AG04449 (cell line): ENCODE measurements at places on chromosomes 7 and 10.

DNA sequence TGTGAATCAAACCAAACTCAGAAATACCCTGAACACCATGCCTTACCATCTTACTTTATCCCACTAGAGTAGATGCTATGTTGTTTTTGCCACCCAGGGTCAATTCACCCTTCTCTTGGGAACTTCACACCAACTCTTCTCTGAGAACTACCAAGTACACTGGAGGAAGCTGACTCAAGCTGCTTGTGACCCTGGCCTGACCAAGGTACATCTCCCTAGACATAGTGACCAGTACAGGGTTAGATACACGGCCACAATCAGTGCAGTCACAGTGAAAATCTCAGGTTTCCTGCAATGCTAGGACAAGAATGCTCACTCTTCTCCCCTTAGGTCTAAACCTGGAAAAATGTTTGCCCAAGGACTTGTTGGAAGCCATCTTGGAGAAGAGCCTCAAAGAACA is 31.8 kb downstream of the EZH2 start:
- no peak for DNase-seq

- no peak for DNase-seq
Observed at GRCh38 chr10:131750973-131751826, 149.6 kb upstream of the PPP2R2D start.

GRCh38 chr7:41375582-41375981 is 327.3 kb downstream of the INHBA start:
- no peak for DNase-seq

DNA sequence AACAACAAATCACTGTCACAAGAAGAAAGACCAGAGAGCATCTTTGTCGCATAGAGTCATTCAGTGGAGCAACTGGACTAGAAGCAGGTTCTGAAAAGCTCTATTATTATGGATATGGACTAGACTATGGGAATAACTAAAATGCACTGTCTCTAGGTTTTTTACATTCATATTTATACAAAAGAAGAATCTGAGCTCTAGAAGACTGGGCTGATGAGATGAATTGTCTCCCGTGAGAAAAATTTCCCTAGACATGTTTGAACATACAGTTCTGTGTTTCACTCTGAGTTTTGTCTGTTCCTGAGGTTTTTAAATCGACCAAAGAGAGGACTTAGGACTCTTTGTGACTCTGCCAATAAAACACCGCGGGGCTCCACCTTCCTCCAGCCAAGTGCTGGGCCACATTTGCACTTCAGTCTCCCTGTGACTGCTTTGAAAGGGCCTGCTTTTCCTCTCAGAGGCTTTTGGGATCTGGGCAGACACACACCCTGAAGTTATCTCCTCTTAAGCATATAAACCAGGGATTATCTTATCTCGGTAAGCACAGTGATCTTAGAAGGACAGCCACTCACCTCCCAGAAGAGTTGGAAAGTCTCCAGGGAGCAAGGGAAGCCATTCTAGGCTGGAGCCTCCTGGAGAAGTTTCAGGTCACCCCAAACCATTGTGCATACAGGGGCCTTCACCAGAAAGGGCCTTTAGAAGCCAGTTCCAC is 101.0 kb upstream of the JCAD start:
- DNase-seq, result no peak

DNA sequence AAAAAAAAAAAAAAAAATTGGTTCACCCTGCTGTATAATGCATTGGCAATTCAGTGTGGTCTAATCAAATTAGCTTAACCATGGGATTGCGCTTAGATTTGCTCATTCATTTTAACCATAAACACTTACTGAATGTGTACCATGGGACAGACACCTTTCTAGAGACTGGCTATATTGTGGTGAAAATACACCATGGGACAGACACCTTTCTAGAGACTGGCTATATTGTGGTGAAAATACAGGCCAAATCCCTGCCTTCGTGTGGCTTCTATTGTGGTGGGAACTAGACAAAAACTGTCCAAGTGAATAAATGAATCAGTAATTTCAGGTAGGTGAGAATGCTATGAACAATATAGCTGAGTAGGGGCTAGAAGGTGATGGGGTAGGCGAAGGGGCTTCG is 10.2 kb upstream of the REPIN1 start:
- no peak for DNase-seq

GRCh38 chr7:32631021-32631420 is 135.7 kb downstream of the AVL9 start:
- DNase-seq, result no peak

- no peak for DNase-seq
Observed at GRCh38 chr10:58266003-58266825, 1.5 kb downstream of the IPMK start.

GRCh38 chr7:112752576-112752975 is 37.6 kb downstream of the TMEM168 start:
- no peak for DNase-seq

DNA sequence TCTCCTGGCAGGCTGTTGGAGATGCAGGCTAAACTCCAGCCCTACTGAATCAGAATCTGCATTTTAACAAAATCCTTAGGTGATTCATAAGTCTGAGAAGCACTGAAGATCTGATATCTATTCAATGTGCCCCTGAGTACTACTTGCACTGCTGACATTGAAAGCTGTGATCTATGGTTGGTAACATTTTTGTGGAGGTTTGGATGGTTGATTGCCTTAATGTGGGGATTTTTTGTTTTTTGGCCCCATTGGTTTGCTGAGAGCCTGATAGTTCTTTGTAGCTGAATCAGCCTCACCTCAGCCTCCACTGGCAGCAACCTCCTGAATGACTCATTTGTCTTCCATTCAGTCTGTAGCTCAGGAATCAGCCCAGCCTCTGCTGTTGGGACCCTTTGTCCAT is 14.7 kb upstream of the LRRN3 start:
- DNase-seq, result no peak

DNA sequence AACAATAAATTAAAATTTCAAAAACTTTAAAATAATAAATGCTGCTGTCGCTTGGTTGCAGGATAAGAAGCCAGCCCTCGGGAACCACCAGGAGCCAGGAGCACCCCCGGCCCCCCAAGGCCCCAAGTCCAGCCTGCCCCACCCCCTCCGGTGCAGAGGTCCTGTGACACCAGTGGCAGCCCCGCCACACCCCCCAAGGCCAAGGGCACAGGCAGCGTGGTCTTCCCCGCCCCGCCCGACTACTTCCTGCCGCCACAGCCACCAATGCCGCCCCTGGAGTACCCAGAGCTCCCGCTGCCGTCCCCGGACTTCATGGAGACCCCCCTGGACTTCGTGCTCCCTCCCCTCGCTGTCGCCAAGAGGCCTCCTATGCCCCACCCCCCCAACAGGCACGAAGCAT is 44.5 kb upstream of the PDSS1 start:
- no peak for DNase-seq

DNA sequence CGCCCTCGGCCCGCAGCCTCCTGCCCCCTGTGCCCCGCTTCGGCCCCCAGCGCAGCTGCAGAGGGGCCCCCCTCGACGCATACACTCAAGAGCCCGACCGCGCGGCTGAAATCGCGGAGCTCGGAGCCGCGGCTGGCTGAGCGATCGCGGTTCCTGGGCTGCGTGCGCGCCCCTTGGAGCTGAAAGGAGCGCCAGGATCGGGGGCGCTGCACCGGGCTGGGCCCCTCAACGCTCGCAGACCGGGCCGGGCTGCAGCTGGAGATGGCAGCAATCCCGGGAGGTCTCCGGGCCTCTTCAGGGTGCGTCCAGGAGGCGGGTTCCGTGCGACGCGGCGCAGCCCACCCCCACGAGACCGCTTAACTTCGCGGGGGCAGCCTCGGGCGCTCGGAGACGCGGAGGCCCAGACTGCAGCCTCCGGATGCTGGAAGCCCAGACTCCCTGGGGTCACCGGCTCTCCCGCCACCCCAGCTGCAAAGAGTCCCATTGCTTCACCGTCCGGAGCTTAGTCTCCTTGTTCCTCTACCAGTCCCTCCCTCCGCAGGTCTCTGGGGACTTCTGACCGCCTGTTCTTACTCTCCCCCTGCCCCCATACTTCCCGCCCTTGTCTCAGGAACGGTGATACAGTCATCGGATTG is 73.0 kb upstream of the LRRC4 start:
- DNase-seq, result no peak

GRCh38 chr7:16592395-16592794 is 53.2 kb downstream of the ANKMY2 start:
- no peak for DNase-seq

- no peak for DNase-seq
Observed at GRCh38 chr10:21677551-21677950, 143.5 kb downstream of the MLLT10 start.

DNA sequence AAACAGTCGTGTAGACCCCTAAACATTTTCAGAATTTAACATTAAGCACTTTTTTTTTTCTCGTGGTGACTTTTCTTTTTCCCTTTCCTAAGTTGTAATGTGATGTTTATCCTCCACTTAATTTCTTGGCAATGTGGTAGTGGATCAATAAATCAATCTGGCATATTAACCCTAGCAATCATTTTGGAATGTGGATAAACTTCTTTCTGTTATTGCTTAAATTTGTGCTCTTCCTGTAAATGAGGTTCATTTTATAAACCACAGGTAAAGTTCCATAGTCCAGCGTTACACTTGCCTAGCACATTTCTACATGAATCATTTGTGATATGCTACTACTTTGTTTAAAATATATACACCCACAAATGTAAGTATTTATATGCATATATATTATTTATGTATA is 247.4 kb upstream of the ETV1 start:
- DNase-seq, result no peak

DNA sequence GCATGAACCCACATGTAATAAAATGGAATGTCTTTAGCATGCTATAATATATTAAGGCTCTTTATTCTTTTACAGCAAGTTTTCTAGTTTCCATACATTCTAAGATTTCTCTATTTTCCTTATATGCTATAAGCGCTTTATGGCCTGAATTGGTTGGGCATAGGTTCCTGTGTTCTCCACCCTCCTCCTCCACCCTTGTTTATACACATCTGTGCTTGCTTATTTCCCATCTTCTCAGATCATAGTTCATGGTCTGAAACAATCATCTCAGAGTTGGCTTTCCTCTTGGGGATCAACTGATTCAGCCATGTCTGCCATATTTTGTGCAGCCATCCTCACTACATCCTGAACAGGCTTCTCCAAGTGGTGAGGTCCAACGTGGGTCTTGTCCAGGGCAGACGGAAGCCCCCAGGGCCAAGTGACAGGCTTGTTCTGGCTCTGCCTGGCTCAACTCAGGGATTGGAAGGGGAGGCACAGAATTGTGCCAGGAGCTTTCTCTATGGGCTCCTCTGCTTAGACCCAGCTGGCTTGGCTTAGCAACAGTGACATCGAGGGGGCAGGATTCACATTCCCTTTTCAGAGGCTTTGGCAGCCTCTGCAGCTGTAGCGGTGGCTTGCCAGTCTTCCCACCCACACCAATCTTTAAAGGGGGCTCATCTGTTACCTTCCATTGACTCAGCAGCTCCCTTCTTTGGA is 327.3 kb downstream of the PTEN start:
- no peak for DNase-seq

DNA sequence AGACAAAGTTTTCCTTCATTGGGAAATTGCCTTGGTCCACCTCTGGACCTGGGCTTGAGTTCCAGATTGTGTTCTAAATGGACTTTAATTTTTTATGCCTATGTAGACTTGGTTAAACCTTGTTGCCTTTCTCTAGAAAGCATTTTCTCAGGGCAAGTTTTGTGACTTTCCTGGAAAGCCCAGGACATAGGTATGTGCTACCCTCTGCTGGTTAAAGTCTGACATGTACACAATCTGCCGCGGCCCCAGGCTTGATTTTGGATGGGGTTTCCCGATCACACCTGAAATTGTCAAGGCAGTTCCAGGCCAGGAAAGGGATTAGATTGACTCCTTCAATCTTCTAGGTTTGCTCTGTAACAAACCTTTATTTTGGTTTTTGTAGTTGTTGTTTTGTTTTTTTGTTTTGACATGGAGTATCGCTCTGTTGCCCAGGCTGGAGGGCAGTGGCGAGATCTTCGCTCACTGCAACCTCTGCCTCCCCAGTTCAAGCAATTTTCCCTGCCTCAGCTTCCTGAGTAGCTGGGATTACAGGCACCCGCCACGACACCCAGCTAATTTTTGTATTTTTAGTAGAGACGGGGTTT is 14.1 kb upstream of the AKR1B10 start:
- no peak for DNase-seq

GRCh38 chr10:92164036-92164696 is 126.7 kb downstream of the CPEB3 start:
- no peak for DNase-seq

DNA sequence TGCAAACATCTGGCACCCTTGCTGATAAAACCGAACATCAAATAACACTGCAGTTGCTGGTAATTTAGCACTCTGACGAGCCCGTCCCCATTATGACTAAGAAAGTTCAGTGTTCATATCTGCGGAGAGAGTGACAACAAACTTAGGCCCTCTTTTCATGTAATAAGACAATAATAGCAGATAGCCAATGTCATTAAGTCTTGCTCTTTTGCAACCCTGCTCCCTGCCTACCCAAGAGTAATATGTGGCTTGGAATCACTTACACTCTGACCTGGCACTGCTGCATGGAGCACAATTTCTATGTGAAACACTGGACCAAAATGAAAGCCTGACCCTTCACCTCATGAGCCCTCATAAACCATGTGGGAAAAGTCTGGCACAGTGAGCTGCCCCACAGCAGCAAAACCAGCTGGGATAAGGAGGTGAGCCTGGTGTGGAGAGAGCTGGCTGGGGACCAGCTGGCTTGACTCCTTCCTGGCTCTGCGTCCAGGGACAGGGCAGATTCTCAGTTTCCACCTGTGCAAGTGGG is 86.5 kb downstream of the HIPK2 start:
- DNase-seq, result no peak

DNA sequence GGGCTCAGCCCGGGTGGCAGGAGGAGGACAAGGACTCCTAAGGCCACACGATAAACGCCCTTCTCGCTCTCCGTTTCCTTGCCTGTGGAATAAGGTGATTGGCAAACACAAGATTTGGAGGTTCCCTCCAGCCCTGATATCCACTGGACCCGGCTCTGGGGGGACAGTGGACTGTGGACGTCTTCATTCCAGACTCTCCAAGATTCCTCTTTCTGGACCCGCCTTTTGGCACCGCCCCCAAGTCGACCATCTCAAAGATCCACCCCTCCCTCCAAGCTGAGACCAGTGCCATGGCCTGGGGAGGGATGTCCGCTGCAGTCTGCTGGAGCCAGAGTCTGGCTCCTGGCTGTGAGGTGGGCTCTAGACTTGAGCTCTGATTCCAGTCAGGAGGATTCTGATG is 23.6 kb downstream of the ZNF783 start:
- DNase-seq, result no peak

- no peak for DNase-seq
Observed at GRCh38 chr10:11225935-11226334, 208.3 kb downstream of the CELF2 start.

- DNase-seq, result no peak
Observed at GRCh38 chr10:84719687-84720086, 391.3 kb downstream of the CCSER2 start.

GRCh38 chr7:125984795-125985194 is 1055.2 kb upstream of the POT1 start:
- DNase-seq, result no peak

- DNase-seq, result no peak
Observed at GRCh38 chr7:46939558-46939957, 642.4 kb downstream of the TNS3 start.

- DNase-seq, result no peak
Observed at GRCh38 chr10:34292194-34292565, 522.9 kb downstream of the PARD3 start.

- DNase-seq, result no peak
Observed at GRCh38 chr10:28963539-28964221, 286.4 kb downstream of the BAMBI start.

GRCh38 chr7:28536259-28536658 is 123.9 kb downstream of the CREB5 start:
- no peak for DNase-seq

- DNase-seq, result no peak
Observed at GRCh38 chr10:84654671-84655070, 326.3 kb downstream of the CCSER2 start.

GRCh38 chr10:132536241-132536876 is 1.2 kb upstream of the INPP5A start:
- DNase-seq, result no peak
